ENCODE measurements at places on chromosomes 2 and 18.

DNA sequence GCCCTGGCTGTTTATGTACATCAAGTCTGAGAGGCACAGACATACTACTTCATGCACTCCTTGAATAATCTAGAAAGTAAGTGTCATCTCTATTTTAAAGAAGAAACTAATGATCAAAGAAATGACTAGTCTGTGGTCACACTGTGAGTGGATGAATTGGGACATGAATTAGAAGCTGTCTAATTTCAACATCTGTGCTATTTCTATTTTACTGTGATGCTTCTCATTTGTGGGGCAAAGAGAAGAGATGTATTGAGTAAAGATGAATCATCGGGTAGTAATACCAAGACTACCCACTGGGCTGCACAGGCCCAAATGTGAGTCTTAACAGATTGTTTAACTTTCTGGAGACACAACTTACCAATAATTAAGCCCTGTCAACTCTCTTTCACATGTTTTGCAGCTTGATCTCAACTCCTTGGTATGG lies 42.4 kb upstream of the MTIF2 start:
- no peak for DNase-seq

DNA sequence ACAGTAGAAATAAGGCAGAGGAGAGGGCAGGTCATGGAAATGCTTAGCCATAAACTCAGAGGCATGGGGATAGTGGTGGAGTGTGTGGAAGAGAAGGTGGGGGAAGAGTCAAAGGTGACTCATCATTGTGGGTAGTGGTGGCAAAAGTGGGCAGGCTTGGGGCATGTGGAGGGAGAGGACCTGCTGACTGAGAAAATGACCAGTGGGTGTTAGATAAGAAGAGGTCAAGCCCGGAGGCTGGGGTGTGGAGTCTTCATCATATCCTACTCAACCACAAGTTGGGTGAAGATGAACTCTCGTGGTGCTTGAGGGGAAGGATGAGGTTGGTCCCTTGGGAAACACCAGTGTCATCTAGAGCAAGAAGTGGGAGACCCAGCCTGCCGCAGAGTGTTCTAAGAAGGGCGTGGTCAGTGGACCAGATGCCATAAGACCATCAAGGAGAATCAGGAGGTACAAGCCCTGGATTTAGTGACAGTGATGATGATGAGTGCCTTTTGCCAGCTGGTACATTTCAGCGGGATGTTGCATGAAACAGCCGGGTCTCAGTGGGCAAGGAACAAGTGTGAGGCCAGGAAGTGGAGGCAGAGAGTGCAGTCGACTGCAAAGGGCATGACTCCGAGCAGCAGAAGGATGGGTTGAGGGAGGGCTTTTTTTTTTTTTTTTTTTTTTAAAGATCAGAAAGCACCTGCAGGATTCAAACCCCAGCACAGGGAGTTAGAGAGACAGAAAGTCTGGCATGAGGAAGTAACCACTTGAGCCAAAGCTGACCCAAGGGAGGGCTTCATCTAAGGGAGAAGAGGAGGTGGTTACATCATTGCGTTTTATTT lies 122.6 kb upstream of the SPRED2 start:
- no peak for DNase-seq

DNA sequence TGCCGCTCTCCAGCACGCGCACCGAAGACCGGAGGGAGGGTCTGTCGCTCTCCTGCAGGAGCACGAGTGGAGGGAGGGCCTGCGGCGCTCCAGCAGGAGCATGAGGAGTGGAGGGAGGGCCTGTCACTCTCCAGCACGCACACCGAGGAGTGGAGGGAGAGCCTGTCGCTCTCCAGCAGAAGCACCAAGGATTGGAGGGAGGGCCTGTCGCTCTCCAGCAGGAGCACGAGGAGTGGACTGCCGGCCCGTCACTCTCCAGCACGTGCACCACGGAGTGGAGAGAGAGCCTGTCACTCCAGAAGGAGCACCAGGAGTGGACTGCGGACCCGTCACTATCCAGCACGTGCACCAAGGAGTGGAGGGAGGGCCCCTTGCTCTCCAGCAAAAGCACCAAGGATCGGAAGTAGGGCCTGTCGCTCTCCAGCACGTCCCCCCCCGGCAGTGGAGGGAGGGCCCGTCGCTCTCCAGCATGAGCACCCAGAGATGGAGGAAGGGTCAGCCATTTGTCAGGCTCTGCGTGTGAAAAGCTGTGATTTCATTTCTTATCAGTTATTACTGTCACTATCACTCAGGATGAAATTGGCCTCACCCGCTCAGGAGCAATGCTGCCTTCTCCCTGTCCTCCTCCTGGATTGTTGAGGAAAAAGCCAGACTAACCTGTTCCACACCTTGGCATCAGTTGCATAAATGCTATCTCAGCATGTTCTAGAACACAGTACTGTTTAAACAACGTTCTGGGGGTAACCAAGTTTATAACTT lies 35.9 kb downstream of the ADI1 start:
- DNase-seq = no peak

DNA sequence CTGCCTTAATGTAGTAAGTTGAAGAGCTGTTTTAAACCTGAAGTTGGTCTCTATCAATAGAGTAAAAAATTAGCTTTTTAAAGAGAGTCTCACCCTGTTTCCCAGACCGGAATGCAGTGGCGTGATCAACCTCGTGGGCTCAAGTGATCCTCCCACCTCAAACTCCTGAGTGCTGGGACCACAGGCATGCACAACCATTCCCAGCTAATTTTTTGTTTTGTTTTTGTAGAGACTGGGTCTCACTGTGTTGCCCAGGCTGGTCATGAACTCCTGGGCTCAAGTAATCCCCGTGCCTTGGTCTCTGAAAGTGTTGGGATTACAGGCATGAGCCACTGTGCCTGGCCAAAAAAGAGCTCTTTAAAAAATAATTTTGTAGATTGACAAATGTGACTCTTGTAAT lies 40.3 kb downstream of the CRIM1 start:
- DNase-seq = no peak

DNA sequence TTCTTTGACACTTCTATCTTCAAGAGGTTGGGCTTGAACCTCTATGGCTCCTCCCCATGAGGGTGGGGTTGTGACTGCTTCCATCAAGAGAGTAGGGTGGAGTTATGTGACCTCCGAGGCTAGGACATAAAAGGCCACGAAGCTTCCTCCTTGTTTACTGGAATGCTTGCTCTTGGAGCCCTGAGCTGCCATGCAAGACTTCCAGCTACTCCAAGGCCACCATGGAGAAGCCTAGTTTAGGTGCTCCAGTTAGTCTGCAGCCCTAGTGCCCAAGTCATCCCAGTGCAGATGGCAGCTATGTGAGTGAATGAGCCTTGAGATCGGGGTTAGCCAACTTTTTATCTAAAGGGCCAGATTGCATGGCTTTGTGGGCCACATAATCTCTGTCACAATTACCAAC lies 2.4 kb upstream of the MERTK start:
- no peak for DNase-seq

GRCh38 chr2:201006704-201007103 lies 43.2 kb upstream of the ORC2 start:
- no peak for DNase-seq

DNA sequence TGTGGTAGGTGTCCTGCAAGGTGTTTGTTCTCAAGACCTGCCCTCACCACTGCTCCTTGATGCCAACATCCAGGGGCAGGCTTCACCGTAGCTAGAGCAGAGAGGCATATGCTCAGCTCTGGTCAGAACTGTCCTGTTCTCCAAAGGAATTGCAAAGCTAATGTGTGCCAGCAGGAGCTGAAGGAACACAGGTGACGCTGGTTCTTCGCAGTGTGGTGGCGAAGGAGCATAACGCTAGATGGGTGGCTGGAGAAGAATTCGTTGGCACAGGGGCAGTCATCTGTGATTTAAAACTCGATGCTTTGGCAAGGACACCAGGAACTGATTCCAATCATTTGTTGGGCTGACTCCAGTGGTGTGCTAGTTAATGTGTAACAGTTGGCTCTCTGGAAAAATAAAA lies 11.4 kb upstream of the PER2 start:
- DNase-seq = no peak

DNA sequence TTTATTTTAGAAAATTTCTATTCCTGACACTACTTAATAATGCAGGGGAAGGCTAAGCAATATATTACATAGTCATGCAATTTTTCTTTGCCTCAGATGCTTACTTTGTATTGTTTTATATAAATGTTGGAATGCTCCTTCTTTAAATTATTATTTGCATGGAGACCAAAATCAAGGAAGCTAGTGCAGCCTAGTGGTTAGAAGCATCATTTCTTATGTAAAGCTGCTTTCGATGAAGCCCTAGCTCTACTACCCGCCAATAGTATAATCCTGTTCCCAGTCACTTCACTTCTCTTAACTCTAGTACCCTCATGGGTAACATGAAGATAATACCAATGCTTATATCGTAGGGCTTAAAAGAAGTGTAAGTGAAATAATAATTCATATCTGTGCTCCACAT lies 198.9 kb downstream of the LRATD1 start:
- no peak for DNase-seq

DNA sequence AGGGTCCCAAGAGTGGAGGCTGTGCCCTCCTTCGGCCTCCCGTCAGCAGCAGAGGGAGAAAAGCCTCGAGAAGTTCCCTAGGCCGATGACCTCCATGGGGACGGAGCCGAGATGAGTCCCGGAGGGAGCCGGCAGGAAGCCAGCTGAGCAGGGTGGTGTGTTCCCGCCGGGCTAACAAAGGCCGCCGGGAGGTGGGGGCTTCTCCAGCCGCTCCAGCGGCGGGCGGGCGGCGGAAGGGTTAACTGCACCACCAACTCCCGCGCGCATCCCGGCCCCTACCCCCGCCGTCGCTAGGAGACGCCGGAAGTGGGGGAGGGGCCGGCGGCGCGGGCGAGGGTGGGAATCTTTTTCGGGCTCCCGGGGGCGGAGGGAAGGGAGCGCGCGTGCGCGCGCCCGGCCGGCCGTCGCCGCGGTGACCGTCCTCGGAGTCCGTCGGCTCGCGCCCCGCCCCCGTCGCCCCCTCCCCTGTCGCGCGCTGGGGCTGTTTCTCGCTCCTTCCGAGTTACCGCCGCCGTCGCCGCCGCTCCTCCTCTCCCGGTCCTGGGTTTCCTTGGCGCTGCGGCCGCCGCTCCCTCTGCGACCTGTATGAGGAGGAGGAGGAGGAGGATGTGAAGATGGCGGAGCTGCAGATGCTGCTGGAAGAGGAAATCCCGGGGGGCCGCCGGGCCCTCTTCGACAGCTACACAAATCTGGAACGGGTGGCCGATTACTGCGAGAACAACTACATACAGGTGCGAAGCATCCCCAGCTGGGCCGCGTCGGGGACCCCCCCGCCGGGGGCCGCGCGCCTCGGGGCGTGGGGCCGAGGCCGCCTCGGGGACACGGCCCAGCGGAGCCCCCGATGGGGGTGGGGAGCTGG lies at the start of gene ABI2:
ABI2 (plus strand) TSS at position 494 of the 859 bp plus-strand sequence; CDS start at position 615, 121 bp downstream.
- peak; percentile 97 for DNase-seq

DNA sequence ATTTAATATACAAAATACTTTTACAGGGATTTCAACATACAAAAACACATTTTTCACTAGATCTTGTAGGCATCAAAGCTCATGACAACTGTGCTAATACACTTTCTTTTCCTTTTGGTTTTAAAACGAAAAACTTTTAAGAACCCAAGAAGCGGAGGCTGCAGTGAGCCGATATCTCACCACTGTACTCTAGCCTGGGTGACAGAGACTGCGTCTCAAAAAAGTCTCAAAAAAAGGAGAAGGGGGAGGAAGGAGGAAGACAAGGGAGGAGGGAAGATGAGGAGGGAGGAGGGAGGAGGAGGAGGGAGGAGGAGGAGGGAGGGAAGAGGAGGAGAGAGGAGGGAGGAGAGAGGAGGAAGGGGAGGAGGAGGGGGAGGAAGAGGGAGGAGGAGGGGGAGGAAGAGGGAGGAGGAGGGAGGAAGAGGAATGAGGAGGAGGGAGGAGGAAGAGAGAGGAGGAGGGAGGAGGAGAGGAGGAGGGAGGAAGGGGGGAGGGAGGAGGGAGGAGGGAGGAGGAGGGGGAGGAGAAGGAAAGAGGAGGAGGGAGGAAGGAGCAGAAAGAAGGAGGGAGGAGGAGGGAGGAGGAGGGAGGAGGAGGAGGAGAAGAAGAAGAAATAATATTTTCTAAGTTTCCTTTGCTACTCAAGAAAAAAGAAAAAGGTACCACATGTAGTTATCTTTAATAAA lies 13.8 kb downstream of the ROCK2 start:
- no peak for DNase-seq

GRCh38 chr18:48548011-48548771 lies 9.4 kb downstream of the CTIF start:
- DNase-seq = no peak

Data from nephron progenitor cell (in vitro differentiated cells).